Esophagus squamous epithelium (tissue), 5 donors: ENCODE measurements at places on chromosomes 1 and 21.

DNA sequence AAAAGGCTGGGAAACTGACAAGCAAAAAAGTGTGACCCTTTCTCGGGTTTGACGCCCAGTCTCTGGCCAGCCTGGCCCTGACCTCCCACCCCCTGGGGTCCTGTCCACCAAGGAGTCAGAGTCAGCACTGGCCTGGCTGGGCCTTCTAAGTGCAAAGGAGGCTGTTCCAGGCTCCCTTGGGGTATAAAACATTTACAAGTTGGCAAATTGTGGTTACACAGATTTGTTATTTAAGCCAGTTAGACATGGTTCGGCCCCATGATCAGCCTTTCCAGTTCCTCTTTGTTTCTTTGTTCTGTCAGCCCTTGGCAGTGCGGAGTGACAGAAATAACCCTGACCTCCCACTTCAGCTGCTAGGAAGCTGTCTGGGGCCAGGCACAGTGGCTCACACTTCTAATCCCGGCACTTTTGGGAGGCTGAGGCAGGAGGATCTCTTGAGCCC lies 161.6 kb upstream of the RAB4A start:
- no peak for DNase-seq

DNA sequence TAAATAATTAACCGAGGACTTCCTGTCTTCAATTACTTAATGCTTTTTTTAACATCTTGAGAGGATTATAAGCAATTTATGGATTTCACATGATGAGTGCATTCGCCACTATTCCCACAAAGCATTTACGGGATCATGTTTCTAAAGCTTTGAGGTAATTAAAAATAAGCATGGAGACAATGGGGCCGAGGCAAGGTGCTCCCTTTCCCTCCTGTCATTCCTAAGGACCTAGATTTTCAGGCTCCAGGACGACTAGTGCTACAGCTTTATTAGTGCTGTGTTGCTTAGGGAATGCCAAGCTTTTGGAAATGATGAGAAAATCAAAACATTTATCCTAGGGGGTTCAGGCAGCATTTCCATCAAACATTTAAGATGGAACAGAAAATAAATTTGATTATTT lies 209.2 kb downstream of the KCTD3 start:
- no peak for DNase-seq

- no peak for DNase-seq
These were observed 581 bp downstream of the EFCAB14 start for GRCh38 chr1:46718340-46718726.

- no peak for DNase-seq
These were observed 205.2 kb downstream of the ASTN1 start for GRCh38 chr1:176959191-176959820.

DNA sequence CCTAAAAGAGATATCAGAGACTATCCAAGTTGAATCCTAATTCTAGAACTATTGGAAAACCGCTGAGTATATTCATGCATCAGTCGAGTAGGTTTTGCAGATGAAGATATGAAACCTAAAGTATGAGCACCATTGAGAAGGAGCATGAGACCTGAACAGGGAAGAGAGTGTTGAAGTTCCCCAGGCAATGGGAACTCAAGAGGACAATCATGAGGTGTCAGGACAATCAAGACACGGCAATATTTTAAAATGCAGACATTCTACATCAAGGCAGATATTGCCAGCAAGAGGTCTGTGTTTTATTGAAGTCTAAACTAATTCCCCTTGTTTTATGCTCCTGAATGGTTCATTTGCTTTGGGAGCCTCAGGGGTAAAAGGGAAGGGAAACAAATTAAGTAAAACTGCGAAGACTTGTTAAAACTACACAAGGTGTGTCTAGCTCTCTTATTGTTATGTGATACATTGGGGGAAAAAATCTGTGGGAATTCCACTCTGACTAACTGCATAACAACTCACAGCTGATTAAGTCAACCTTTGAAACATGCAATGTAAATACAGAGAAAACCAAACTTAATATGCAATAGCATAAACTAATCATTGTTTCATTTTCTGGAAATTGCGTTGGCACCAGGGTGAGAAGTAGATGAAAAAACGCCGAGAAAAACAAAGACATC lies 347.9 kb upstream of the ADGRL2 start:
- DNase-seq = no peak

DNA sequence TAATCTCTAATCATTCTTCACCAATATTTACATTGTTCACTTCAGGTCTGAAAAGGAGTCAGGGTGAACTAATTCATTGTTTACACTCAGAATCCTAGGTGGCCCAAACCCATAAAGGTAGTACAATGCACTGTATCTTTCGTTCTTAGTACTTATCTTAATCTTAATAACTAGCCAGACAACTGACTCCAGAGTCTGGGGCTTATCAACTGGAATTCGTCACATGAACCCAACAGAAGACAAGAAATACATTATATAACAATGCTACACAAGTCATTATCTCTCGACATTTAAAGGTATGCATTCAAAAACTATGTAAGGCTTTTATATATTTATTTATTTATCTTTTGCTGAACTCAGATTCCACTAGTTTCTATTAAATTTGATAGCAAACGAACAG lies 125.9 kb upstream of the ESRRG start:
- no peak for DNase-seq

DNA sequence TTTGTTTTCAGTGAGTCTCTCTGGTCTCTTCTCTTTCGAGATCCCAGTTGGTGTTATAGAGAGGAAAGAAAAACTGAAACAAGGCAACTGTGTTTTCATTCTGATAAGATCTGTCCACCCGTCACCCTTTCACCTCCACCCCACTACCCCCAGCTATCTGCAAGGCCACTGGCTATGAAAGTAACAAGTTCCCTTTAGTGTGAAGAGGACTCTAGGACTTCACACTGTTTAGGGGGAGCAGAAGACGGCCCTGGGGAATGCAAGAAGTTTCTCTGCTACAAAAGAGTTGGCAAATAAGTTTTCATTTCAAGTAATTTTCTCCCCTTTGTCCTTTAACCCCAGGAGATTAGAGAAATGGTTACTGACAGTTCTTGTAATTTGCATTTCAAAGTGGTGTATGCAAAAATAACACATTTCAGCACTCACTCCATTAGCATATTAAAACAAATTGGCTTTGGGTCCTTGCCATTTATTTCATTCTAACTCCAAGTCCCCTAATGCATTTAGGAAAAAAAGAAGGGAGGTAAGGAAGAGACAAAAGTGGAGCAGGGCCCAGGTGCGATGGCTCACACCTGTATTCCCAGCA lies 79.6 kb upstream of the PPM1J start:
- DNase-seq = no peak

DNA sequence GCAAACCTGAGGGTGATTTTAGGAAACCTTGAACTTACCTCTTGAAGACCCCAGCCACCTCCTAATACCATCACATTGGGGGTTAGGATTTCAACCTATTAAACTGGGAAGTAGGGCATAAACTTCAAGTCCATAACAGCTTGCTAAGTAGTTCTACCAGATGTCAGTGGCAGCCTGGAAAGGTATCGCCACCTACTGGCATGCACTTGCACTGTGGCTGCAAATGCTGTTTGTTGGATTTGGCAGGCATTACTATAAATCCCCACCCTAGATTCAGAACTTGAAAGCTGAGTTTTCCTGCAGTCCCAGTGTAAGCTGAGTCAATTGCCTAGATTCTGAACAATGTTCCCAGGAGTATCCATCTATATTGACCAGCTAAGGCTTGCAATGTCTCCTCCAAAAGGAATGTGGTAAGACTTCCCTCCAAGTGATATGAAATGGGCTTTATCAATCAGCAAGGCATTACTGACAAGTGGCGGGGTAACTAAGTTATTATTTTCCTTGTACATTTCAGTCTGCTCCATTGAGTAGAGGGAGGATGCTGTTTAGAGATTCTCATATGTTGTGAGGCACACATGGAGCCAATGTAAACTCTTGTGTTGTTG lies 474.5 kb downstream of the PTPRC start:
- DNase-seq = no peak

DNA sequence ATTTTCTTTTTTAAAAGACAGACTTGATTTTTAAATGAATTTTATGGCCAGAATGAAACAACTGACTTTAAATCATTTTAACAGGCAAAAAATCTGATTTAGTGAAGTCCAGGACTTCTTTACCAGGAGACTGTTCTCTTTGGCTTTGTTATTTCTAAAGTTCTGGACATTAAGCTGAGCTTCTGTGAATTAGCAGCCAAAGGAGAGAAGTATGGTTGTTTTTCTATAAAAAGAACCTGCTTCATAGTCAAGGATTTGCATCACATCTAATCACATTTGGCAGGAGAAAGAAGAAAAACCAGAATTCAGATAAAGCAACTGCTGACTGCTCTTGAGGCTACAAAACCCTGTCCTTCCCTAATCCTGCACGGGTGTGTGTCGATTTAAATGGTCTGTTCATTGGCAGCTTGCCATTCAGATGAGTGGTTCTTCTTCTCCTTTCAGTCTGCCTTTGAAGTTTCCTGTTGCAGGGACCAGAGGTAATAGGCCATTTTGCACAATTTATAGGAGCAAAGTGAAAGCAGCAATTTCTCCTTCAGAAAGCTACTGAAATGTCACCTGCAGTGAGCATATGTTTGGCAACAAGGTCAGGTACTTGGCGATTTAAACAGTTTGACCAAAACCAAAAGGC lies 215.4 kb downstream of the OLFM3 start:
- DNase-seq = no peak

- no peak for DNase-seq
These were observed 59.5 kb upstream of the RGS2 start for GRCh38 chr1:192749349-192749748.

- DNase-seq = no peak
These were observed 113.7 kb downstream of the ZSCAN20 start for GRCh38 chr1:33586106-33586505.

GRCh38 chr1:111082421-111083203 lies 57.3 kb downstream of the DRAM2 start:
- no peak for DNase-seq

- DNase-seq = no peak
These were observed 236.0 kb upstream of the NR5A2 start for GRCh38 chr1:199791495-199791894.

- DNase-seq = no peak
These were observed 8.6 kb upstream of the SLC25A34 start for GRCh38 chr1:15727424-15727823.

GRCh38 chr1:6137758-6138157 lies 42.4 kb downstream of the CHD5 start:
- DNase-seq = no peak

DNA sequence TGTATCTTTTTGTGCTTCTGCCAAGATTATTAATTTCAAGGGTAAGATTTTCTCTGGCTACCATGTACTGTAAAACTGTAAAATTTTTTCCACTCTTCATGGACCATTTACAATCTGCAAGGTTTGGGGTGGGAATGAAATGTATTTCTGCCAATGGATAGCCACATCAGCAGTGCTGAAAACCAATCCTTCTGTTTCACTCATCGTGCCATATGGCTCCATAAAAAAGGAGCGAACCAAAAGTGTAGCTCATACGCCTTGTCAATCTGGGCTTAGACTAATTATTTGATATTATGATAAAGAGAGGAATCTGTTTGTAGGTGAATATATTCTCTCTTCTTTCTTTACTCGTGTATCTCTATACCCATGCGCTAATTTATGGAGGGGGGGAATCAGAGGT lies 3.0 kb upstream of the SLC44A5 start:
- DNase-seq = no peak

GRCh38 chr1:24186993-24187790 lies at the start of gene IFNLR1:
TSS of gene IFNLR1 (minus strand) at chr1:24187289. CDS start at chr1:24187248, 41 bp downstream.
- no peak for DNase-seq

- DNase-seq = peak; percentile 62
These were observed 666 bp downstream of the HP1BP3 start for GRCh38 chr1:20786253-20787028.

DNA sequence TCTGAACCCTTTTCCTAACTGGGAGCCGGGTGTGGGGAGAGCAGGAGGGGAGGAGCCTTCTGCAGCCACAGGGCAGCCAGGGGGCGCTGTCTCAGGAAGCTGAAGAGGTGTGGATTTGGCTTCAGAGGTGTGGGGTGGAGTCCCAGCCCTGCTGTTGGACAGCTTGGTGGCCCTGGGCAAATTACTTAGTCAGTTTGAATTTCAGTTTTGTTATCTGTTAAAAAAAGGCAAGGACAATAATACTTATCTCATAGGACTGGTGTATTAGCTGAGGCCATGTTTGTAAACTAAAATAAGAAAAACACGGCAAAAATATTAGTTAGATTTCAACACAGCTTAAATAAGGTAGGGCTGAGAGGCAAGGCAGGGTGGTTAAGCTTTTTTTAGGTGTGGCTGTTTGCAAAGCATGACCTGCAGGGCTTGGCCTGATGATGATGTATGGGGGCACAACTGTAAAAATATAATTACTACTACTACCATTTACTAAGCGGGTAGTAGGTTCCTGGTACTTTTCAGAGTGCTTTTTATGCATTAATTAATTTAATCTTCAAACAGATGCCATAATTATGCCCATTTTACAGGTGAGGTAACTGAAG lies 111.8 kb downstream of the PLXNA2 start:
- DNase-seq = peak; percentile 3
